Activated T-cell treated with anti-CD3 and anti-CD28 coated beads for 48 hours (primary cell): ENCODE measurements at places on chromosomes 1 and 21.
A peak's percentile ranks its signal among the peaks of the same experiment; 100 is the strongest.

- DNase-seq: no peak
These were observed 59.9 kb downstream of the TP53BP2 start for GRCh38 chr1:223785808-223786207.

GRCh38 chr1:1435106-1435903, at the start of gene VWA1:
Gene VWA1, plus strand, starts transcription at chr1:1435690. Its CDS starts 59 bp downstream, at chr1:1435749.
- DNase-seq: peak; percentile 76

DNA sequence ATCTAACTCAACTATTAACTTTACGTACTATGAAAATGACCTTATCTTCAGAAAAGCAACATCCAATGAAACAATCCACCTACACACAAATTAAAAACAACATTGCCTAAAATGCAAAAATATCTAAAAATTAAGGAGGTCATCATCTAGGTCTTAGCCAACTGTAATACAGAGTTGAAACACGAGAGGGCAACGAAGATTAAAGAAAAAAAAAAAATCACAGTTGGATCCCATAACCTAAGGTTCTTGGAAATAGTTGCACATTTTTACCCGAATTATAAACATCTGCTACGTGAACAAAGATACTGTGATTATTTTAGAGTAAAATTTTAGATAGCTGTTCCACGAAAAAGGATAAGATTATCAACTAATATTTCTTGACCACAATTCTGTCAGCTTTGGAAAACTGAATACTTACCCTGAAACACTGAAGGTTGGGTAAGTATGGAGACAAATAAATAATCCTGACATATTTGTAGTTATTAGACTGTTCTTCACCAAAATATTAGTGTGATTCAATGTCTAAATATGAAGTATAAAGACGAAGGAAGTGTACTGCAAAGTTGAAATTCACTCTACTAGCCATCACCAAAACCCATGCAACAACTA, 88.0 kb upstream of the AK4 start:
- DNase-seq: no peak

- no peak for DNase-seq
These were observed 50.1 kb upstream of the CACYBP start for GRCh38 chr1:174949645-174950044.
